Right atrium auricular region (tissue), 2 donors: ENCODE measurements at places on chromosomes 6 and 20. TPM values are rescaled to one million over a fixed set of nuclear protein-coding genes. Genes with fewer than 3 reads are reported as not detected.
A peak's percentile ranks its signal among the peaks of the same experiment; 100 is the strongest.

DNA sequence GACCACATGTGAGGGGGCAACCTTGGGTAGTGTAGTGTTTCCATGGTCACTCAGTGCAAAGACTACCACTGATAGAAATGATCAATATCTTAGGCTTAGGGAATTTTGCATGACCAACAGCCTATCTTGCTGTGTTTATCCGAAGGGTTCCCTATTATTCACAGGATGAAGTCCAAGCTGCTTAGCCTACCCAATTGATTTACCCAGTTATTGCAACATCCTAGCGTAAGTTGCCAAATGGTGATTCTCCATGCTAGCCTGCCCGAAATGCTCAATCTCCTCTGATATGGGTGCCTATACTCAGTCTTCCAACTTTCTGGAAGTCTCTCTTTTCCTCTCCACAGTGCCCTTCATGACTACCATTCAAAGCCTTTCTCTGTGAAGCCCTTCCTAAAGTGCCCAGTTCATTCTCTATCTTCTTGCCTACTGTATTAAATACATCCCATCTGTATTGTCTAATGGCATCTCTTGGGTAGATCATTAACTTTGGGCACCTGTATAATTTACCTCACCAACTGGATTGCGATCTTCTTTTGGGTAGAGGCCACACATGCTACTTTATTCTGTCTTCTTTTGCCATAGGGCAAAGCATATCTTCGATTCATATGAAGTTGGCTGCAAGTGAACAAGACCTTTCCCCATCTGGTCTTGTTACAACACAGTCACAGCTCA is 240.5 kb downstream of the CLIC5 start:
- no peak for DNase-seq

DNA sequence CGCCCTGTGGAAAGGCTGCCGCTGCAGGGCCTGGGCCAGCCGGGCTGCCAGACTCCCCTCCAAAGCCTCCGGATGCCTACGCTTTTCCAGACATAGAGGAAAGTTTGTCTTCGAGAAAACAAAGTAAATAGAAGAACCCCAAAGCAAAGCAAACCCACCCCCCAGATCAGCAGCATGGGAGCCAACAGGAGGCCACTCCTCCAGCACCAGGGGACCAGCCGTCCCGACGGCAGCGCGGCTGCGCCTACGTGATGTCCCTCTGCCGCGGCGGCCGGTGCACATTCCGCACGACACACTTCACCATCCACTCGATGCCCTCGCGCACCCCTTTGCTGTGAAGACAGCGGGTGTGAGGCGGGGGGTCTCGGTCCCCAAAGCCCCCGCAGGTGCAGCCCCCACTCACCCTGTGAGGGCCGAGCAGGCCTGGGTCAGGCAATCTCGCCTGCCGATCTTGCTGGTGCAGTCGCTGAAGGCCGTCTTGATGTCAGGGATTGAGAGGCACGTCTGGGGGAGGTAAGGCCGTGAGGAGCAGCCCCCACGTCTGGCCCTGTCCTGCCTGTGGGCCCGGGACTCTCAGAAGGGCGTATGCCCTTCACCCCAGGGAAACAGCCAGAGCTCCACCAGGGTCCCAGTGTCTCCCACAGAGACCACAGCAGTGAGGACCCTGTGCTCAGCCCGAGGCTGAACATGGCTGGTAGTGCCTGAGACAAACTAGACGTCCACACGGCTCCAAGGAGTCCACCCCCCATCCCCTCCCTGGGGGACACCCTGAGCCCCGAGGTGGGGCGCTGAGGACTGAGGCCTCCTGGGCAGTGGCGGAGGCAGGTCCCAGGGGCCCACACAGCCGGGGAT is 4.0 kb downstream of the TNFRSF6B start:
- no peak for DNase-seq

- DNase-seq: no peak
Measured at GRCh38 chr20:50980851-50981713, 22.5 kb downstream of the MOCS3 start.

DNA sequence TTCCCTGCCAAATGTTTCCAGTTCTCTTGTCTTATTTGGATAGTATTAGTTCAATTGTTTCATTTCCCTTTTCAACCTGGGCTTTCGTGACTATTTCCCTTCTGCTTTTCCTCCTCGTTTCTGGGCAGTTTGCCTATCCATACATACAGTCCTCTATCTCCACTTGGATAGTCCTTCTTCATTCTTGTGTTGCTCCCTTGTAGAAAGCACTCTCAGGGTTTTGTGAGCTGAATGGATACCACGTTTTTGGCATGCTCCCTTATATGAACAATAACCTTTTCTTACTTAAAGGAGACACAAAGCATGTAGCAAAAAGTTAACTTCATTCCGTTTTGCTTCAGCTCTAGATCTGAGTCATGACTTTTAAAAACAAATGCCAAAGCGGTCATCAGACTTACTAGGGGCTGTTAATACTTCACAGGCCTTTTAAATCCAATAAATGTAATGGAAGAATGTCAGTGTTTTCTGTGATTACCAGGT is 16.6 kb downstream of the CRYBG1 start:
- DNase-seq: no peak

- no peak for DNase-seq
Measured at GRCh38 chr6:7424967-7425807, 35.6 kb downstream of the RIOK1 start.

- no peak for DNase-seq
Measured at GRCh38 chr20:19543101-19543500, 215.0 kb upstream of the RIN2 start.

GRCh38 chr6:162271922-162272321 is 455.6 kb downstream of the PRKN start:
- DNase-seq: no peak

- no peak for DNase-seq
Measured at GRCh38 chr20:31494131-31494530, 19.0 kb downstream of the REM1 start.

- no peak for DNase-seq
Measured at GRCh38 chr6:136464148-136464547, 86.1 kb downstream of the MAP7 start.

DNA sequence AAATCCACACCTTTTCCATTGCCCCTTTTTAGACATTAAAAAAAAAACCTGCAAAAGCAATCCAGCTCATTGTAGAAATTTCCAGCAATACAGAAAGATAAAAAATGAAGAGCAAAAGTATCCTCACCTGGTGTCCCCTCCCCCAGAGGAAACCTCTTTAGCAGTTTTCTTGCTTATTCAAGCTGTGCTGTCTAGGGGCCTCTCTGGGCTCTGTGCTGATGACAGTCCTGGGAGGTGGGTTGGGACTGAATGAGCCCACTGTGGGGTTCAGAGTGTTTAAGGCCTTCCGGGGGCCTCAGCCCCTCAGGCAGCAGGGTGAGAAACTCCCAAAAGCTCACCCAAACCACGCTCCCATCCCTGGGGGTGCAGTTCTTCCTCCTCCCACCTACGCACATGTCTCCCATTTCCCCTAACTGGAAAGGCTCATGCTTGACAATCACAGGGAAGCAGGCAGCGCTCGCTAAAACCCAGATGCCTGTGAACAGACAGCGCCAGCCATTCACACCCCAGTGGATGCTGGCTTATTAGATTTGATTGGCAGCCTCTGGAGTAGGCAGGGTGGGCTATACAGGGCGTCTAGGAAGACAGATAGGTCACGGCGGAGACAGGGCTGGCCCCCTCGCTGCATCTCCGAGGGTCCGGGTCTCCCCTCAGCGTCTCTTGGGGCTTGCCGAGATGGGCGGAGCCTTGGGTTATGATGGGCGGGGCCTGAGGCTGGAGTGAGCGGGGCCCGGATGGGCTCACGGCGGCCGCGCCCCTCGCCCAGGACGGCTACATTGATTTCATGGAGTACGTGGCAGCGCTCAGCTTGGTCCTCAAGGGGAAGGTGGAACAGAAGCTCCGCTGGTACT is 4.6 kb downstream of the GUCA1A start:
- DNase-seq: no peak

DNA sequence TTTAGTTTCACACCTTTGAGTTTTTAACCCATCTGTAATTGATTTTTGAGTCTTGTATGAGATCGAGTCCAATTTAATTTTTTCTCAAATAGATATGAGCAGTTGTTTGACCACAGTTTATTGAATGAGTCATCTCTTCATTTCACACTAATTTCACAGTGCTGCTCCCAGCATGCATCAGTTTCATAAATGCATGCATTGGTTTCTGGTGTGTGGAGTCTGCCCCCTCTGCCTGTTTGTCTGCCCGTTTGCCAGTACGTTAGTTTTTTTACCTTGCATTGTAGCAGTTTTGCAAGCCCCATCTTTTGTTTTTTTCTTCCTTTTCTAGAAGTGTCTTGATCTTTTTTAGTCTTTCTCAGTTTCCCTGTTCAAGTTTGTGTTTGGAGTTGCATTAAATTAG is 11.9 kb downstream of the SLX4IP start:
- no peak for DNase-seq

DNA sequence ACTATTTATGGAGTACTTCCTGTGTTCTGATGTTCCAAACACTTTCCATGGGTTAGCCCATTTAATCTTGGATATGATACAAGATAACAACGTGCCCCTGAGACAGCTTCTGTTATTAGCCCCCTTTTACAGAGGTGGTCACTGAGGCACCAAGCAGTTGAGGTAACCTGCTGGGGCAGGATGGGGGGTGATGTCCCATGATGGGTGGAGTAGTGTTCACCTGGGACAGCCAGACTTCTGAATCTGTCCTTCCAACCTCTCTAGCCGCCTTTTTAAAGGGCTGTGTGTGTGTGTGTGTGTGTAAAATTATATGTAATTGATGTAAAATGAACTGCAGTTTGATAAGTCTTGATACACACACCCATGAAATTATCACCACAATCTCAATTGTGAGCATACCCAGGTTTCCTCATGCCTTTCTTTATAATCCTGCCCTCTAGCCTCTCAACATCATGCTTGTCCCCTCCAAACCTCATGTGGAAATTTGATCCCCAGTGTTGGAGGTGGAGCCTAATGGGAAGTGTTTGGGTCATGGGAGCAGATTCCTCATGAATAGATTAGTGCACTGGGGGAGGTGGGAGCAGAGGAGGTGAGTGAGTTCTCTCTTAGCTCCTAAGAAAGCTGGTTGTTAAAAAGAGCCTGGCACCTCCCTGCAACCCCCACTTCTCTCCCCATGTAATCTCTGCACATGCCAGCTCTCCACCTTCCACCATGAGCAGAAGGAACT is 39.2 kb downstream of the PLAGL2 start:
- DNase-seq: no peak

- no peak for DNase-seq
Measured at GRCh38 chr6:138031417-138031816, 75.8 kb downstream of the PERP start.

GRCh38 chr6:138543657-138544056 is 44.4 kb upstream of the NHSL1 start:
- DNase-seq: no peak

GRCh38 chr6:41524634-41525011 is 21.6 kb upstream of the FOXP4 start:
- no peak for DNase-seq

- peak; percentile 70 for DNase-seq
Measured at GRCh38 chr6:134341999-134342567, 24.2 kb upstream of the SGK1 start.

GRCh38 chr6:131586543-131586942 is 13.5 kb downstream of the ARG1 start:
- no peak for DNase-seq

DNA sequence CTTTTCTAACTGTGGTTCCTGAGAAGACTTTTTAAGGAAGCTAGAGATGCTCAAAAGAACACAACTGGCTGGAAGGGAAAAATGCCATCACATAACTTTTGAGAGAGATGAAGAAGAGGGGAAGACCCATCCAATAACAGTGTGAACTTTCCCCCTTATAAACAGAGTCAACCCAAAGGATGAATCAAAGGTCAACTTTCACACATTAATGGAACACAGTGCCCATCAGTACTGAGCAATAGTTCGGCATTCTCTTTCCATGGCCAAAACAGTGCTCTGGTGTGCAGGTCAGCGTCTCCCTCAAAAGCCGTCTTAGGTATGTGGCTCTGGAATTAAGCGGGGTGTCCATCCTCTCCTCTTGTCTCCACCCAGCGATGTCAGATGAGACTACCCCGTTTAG is 130.4 kb downstream of the GJA10 start:
- DNase-seq: no peak

DNA sequence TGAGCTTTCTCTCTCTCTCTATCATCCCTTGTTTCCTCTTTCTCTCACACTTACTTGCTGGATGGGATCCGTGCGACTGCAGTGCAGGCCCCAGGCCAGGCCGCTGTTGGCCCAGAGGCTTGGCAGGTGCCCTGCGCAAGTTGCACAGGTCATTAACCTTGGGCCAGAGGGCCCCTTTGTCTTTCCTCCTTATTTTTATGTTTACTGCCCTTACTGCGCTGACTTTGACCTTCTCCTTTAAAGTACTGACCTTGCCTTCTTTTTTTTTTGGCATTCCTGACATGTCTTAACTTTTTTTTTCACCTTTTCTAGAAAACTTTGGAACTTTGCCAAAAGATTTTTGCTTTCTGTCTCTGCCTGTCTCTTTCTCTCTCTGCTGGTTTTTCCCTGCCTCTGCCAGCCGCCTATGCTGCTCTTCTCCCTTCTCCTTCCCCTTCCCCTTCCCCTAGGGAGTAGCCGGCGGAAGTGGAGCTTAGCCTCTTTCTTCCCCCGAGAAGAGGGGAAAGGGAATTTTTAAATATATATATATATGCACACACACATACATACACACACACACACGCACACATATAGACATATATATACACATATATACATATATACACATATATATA is 59.6 kb upstream of the CDH4 start:
- no peak for DNase-seq

DNA sequence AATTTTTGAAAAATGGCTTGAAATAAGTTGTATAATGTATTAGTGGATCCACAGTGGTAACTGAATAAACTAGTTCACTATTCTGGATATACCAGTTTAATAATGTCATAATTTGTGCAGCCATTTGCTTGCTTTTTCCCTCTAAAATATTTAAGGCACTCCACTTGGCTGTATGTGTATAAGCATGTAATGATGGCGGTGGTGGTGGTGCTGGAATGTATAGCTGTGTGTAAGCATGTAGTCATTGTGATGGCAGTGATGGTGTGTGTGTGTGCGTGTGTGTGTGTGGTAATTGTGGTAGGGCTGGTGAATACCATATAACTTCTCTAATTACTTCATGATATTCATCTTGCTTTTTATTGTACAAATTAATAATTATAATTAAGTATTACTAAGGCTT is 89.2 kb upstream of the HIVEP1 start:
- DNase-seq: no peak

DNA sequence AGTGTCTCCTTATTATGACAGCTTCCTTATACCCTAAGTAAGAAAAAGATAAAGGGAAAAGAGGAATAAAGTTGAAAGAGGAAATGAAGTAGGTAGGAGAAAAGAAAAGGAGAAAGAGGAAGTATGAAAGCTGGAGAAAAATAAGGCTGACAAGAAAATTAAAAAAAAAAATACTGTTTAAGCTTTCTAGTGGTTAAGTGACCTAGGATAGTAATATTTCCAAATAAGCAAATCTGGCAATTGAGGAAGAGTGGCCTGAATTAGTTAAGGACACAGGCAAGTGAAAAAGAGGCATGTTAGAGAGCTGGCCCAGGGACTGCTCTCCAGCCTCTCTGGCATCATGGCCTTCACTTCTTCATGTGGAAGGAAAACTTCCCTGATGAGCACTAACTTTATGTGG is 76.5 kb upstream of the ADGRF1 start:
- DNase-seq: no peak

The SCRT2 gene
- not detected for total RNA-seq

The GINM1 gene
- 54.9 TPM for total RNA-seq

The MAFB gene
- 31.7 TPM for total RNA-seq

The HLA-DPB1 gene
- 76.7 TPM for total RNA-seq

The BLOC1S5 gene
- total RNA-seq: 7.3 TPM

The ANKRD66 gene
- not detected for total RNA-seq

The PRPH2 gene
- 0.90 TPM for total RNA-seq

The SEL1L2 gene
- not detected for total RNA-seq

The TMC2 gene
- not detected for total RNA-seq
